Neural crest cell (in vitro differentiated cells): ENCODE measurements at places on chromosomes 3 and 15.
A peak's percentile ranks its signal among the peaks of the same experiment; 100 is the strongest.

GRCh38 chr3:41418961-41419691 lies 219.8 kb downstream of the CTNNB1 start:
- DNase-seq = no peak

GRCh38 chr3:106092792-106093191 lies 224.0 kb upstream of the CBLB start:
- no peak for DNase-seq

- no peak for DNase-seq
Measured at GRCh38 chr15:86830304-86830703, 750.6 kb downstream of the AGBL1 start.

- DNase-seq = no peak
Measured at GRCh38 chr15:47135267-47135666, 582.0 kb upstream of the SEMA6D start.

GRCh38 chr3:120469882-120470301 lies 19.1 kb upstream of the FSTL1 start:
- DNase-seq = no peak

DNA sequence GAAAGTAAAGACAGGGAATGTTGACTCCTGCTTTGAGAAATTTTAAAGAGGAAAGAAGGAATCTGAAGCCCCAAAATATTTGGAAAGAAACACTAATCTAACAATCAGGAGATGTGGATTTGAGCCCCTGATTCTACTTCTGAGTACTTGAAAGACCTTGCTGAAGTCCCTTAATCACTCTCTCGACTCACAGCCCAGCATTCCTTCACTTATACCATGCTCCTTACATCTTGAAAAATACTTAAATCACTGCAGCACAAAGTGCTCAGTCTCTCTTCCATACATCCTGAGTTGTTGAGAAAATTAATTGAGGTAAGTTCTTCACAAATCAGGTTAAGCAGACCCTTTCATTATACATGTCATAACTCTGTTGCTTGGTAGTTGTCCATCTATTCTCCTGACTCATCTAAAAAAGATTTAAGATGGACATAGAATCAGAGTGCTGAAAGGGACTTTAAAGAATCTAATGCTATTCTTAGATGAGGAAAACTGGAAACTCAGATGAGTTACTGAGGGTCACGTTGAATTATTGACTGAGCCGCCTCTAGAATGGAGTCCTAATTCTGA lies 72.8 kb upstream of the THSD4 start:
- DNase-seq = no peak

GRCh38 chr3:48268381-48268935 lies 27.6 kb downstream of the ZNF589 start:
- DNase-seq = no peak

GRCh38 chr15:67083135-67083762 lies 17.8 kb downstream of the SMAD3 start:
- no peak for DNase-seq

DNA sequence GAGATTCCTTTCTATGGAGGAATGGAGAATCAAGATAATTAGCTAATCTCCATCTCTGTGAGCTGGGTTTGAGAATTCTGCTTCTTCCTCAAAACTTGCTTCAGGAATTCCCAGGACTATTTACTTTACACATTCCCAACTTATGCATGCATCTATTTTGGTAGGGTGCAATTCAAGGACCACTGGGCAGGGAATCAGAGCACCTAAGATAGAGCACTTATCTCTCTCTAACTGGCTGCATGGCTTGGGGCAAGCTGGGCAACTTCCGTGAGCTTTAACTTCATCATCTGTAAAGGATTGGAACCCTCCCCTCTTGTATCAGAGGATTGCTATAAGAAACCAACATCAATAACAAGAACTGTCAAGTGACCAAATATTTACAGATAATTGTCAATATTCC lies 160.2 kb downstream of the PDCD6IP start:
- no peak for DNase-seq

- DNase-seq = no peak
Measured at GRCh38 chr3:121994551-121994950, 27.5 kb downstream of the ILDR1 start.

DNA sequence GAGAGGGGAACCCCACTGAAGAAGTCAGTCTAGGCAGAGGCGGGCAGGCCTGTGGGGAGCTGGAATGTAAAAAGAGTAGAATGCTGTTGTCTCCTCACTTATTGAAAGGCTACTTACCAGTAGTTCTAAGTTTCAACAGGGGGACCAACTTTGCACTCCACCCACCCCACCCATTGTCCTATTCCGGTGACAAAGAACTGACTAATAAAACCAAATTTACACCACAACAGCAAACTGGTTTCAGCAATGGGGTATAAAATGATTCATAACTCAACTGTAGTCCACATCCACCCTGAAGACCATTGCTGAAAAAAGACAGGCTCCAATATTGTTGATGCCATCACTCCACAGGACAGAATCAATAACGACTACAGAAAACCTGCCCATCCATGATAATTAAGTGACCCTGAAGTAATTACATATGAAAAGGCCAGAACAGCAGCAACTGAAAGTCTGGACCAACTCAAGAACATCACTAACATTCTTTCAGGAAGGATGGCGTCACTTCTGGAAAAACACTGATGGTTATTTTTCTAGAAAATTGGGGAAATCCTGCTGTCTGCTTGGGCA lies 80.2 kb downstream of the ABI3BP start:
- DNase-seq = no peak

DNA sequence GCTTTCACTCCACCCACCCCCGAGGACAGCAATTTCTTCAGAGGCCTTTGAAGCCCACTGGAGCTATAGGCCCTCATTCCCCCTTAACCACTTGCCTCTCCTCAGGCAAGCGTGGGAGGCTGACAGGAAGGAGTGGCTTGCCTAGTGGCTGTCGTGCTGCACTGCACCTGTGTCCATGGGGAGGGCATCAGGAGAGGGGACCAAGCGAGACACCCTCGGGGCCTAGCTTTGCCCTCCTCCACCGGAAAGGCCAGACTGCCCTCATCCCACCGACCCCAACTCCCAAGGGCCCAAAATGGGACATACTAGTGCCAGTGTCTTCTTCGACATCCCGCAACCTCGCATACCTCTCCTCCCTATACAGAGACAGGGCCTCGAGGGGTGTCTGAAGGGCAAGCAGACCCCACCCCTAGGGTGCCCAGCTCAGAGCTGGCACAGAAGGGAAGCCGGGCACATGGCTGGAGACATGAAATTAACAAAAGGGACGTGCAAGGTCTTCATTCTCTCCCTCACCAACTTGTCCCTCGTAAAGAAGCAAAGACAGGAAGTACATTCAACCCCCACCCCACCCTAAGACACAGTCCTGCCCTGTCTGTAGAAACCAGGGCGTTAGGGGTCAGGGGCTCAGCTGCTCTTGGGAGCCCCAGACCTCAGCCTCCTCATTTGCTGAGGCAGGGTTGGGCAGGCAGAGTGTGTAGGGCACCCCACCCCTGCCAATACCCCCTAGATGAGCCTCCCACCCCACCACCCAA lies 24.3 kb downstream of the VIPR1 start:
- no peak for DNase-seq

DNA sequence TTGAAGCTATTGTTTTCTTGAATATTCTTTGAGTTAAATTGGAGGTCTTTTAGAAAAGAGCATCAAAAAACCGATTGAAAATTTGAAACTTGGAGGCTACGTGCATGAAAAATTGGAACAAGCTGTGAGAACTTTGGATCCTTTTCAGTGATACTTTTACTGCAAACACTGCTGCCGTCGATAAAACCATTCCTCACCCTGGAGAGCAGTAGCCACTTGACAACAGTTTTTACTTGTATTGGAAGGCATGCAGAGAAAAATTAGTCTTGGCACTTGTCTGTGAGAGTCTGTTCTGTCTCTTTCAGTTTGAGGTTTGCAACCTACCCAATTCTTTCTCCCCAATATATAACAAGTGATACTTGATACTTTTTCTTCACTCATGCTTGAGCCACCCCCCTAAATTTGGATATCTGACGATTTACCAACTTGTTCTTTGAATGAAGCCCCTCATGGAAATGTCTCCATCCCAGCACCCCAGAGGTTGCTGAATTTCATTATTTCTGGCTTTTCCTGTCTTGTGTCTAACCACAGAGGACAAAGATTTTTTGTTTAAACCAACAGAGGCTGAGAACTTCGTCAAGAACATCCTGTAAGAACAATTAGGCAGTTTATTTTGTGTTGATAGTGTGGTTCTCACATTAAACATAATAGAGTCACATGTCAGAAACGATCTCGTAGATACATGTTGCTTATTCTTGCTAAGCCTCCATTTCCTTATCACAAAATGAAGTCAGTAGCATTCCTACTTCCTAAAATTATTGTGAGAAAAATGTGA lies 307.3 kb upstream of the PLSCR5 start:
- DNase-seq = no peak

- DNase-seq = no peak
Measured at GRCh38 chr3:1056744-1057143, 36.1 kb upstream of the CNTN6 start.

GRCh38 chr3:116240261-116240660 lies 205.0 kb downstream of the LSAMP start:
- DNase-seq = no peak

- DNase-seq = no peak
Measured at GRCh38 chr3:142875583-142876207, 13.2 kb downstream of the PCOLCE2 start.

GRCh38 chr3:23565041-23565775 lies 240.5 kb upstream of the UBE2E1 start:
- no peak for DNase-seq

GRCh38 chr3:131794766-131795388 lies 239.9 kb downstream of the CPNE4 start:
- peak; percentile 31 for DNase-seq

DNA sequence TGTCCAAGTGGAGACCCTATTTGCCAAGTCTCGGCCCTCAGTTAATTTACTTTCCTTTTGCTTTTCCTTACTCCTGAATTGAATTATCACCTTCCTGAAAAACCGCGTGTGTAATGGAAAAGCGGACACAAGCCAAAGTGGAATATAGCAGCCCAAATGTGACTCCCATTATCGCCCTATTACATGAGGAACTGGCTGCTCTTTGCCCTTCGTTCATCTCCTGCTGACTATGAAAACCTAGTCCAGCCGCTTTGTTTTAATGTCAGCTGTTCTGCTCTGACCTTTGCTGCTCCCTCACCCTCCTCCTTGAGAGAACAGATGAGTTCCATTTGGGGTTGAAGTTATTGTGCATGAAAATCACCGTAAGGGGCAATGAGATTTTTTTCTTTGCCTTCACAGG lies 632.7 kb upstream of the SUCLG2 start:
- no peak for DNase-seq

DNA sequence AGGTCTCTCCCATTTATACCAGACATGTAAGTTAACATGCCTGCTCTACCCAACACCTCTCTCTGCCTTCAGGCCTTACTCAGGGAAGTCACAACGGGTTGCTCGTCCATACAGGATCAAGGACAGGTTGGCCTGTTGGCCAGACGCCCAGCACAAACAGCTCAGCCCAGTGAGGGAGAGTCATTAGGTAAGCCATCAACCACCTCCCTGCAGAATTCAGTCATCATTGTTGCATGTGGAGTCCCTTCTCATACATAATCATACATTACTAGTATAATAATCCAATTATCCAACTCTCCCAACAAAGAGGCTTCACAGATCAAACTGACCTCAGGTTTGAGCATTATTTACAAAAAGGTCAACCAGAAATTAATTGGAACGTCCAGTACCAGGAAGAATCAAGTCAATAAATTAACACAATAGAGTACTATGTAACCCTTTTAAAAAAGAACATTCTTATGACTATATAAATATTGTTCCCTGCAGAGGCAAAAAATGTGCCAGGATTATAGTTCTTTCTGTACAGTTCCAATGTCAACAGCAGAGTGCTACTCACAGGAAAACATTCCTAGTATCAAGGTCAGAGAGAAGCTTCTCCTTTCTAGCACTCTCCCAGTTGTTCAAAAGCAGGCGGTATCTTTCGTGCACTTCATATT lies 33.2 kb downstream of the HOMER2 start:
- no peak for DNase-seq

- DNase-seq = no peak
Measured at GRCh38 chr3:7812490-7812889, 689.1 kb upstream of the LMCD1 start.

DNA sequence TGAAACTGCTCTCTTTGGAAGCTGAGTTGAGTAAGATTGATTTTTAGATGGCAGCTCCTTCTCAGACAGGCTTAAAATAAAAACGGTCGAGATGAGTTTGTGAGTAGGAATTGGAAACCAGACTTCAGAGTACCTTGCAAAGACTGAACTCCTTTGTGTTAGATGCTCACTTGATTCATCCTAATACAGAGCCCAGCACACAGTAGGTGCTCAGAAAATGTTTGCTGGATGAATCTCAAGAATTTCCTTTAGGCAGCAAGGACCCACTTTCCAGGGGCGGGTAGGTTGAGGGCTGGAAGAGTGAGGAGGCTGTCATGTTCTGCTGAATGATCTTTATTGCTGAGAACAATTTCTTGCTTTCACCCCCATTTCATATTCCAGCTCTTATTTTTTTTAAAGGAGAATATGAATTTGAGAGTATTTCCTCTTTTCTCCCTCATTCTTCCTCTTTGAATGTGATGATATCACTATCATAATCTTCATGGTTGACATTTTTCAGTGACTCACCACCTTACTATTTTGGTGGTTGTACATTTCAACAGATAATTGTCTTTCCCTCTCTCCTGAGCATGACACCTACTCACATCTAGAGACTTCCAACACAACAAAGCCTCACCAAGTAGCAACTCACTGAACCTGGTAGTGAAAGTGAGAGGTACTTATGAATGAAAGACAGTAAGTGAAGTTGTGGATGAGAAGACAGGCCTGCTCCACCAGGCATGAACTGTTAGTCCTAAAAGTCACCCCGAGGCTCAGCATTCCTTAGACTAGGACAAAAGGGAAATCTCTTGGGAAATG lies 113.3 kb downstream of the PDCD6IP start:
- no peak for DNase-seq

DNA sequence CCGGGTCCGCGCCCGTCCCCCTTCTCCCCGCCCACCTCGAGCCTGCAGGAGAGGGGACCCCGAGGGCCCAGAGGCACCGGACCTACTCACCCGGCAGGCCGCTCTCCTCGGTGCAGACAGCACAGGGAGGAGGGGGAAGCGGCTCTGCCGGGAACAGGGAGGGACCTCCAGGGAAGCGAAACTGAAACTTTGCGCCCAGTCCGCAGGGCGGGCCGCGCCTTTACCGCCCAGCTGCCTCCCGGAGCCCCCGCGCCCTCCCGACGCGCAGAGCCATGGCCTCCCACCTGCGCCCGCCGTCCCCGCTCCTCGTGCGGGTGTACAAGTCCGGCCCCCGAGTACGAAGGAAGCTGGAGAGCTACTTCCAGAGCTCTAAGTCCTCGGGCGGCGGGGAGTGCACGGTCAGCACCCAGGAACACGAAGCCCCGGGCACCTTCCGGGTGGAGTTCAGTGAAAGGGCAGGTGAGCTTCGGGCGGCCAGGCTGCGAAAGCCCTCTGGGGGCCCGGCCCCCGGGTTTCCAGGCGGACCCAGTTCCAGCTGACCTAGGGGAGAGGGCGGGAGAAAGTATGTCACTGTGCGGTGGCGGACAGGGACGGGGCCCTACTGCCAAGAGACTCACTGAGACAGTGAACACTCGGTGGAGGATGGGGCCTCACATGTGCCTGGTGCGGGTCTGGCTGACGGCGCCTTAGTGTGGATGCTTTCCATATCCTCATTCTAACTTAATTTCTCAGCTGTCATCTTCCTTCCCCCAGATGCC lies at the start of the genes DTX3L and PARP9:
DTX3L (plus strand) TSS at position 184 of the 758 bp plus-strand sequence; CDS start at position 273, 89 bp downstream.
PARP9 (minus strand) TSS at position 146 of the 758 bp plus-strand sequence. CDS start 4,680 bp downstream, outside the sequence.
- peak; percentile 31 for DNase-seq
